ENCODE measurements at places on chromosomes 11 and 22.

DNA sequence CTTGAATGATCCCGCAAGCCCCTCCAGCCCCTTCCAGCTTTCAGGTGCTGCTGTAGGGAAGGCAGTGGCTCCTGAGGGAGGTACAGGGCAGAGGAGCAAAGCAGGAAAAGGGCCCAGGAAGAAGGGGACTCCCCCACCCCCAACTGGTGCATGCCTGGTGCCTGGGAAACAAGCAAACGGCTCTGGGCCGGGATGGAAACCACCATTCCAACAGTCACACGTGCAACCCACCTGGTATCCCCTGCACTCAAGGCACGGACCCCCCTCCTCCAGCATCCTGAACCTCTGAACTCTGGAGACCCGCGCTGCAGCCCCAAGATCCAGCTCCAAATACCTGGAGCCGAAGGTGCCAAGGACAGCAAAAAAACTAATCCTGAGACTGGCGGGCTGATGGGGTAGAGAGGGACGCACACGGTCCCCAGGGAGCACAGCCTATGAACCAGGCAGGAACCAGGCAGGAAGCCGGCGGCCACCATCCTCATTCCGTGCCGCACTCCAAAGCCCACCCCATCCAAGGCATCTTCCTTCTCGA is 537 bp downstream of the SCN4B start:
- no peak for DNase-seq

- no peak for DNase-seq
Observed at GRCh38 chr22:35547987-35548721, 7.5 kb downstream of the RASD2 start.

DNA sequence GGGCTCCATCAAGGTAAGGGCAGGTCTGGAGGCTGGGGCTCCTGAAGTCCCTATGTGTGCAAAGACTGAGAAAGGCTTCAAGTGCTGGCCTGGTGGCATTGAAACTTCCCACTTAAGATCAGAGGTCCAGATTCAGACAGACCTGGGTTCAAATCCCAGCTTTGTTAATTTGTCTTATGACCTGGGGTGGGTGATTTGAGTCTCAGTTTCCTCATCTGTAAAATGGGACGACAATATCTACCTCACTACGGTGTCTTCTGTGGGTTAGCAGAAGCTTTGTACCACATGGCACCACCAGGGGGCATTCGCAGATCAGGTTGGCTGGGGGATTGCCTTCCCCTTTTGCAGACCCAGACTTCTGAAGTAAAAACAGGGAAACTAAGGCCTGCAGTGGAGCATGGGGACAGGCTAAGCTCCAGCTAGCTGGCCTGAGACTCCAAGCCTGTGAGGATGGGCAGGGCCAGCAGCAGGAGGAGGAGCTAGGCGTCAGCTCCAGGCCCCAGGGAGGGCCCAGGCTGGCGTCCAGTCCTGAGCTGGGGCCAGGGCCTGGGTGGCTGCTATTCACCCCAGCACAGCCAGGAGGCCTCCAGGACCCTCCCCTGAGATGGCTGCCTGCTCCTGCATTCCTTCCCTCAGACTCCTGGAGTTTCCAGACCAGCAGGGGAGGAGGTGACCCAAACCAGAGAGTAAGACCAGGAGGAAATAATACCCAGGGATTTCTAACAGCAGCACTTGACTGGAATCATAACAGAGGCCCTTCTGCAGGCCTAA is 1.5 kb downstream of the CASTOR1 start:
- DNase-seq, result peak; percentile 66

DNA sequence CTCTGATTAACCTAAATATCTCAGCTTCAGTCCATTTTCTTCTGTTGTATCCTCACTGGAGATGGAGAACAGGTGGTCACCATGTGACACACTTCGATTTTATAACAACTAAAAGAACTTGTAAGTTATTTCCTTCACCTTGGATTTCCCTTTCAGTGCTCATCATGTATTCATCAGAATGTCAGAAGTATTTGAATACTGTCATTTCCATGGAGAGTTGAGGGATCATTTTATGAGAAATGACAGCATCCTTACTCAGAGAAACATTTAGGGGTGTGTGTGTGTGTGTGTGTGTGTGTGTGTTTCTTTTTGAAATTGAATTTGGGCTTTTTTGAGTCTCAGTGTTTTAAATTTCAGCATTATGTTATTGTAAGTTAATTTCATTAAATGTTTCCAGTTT is 205.8 kb downstream of the ARHGAP42 start:
- no peak for DNase-seq

GRCh38 chr11:78230161-78230877 is 41.6 kb downstream of the USP35 start:
- no peak for DNase-seq

- DNase-seq, result no peak
Observed at GRCh38 chr11:58726737-58727414, 4.9 kb downstream of the GLYAT start.

DNA sequence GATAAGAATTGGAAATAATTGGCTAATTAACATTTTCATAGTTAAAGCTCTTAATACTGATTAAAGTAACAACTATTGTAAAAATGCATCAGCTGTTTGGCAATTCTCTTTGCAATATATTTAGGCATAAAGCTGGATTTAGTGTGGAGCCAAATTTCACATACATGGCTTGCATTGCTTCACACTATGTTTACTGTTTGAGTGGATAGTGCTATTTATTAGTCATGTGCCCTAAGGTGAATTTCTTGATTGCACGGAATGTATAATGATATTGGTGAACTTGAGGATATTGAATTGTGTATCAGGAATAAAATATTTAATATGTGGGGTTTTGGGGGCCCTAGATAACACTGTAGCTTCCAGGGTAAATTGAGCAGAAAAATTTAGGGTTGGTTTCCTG is 100.9 kb downstream of the AASDHPPT start:
- no peak for DNase-seq

- no peak for DNase-seq
Observed at GRCh38 chr11:16561150-16561549, 177.3 kb upstream of the C11orf58 start.

DNA sequence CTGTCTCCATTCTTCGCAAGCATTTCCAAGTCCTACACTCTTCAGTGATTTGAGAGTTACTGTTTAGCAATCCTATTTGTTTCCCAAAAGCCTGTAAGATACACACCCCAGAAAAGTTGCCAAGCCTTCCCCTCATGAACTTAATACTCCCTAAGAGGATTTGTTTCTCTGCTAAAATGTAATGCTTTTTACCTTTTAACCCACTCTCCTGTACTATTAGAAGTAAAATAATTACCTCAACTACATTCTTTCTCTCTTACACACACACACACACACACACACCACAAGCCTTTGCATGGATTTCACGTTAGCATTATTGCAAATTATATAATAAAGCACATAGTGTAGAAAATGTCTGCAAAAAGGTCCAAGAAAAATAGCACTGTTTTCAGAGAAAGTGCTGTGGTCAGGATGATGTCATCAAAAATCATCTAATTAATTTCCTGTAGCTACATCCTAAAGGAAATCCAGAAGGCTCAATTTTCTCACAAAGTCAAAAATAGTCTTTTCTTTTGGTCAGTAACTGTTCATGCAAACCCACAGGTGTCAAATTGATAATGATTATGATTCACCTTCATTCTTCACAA is 364.1 kb upstream of the PITPNB start:
- no peak for DNase-seq

DNA sequence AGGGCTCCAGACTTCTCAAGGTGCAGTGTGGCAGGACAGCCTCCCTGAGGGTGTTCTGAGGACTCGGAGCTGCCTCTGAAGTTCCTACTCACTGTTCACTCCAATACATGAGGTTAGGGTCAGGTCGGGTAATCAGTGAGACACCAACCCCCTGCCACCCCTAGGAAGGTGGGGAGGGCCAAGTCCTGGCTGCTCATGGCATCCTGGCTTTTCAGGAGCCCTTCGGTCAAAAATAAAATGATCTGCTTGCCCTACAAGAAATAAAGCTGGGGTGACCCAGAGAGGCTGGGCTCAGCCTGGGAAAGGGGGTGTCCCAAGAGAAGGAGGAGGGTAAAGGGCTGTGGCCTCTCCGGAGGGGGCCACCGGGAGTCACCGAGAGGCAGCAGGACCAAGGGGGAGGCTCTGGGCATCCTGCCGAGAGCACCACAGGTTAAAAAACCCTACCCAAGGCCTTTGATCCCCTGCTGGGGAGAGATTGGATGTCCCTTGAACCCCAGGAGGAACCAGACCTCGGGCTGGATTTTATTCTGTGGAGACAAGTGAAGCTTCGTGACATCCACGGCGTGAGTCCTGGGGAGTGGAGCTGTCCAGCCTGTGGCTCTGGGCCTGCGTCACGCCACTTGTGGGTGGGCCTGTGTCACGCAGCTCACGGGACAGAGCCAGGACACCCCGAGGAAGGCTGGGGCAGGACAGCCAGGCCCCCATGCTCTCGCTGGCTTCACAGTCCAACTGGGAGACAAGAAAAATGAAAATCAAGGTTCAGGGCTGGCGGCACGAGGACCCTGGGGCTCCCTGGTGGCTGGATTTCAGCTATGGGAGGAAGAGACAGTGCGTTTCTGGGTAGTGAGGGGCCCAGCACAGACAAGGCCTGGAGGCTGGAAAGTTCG is 102.2 kb upstream of the FGF3 start:
- DNase-seq, result no peak

GRCh38 chr11:125958872-125959400 is 13.1 kb downstream of the VSIG10L2 start:
- no peak for DNase-seq

GRCh38 chr22:32644252-32645100 is 157.0 kb upstream of the TIMP3 start:
- DNase-seq, result no peak

DNA sequence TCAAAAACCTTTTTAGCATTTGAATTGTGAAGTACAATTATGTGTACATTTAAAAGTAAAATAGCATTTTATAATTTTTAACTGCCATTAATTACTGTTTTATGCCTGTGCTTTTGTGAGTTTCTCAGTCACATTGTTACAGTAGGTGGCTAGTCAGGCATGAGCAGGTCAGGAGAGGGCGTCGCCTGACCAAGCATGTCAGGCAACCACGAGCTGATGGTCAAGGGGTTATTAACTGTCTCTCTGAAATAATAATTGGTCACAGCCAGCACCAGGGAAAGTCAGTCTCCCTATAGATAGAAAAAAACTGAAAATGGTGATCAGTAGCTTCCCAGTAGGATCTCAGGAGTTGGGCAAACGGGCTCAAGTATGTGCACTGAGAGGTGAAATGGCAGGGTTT is 19.4 kb upstream of the CCDC81 start:
- DNase-seq, result no peak

DNA sequence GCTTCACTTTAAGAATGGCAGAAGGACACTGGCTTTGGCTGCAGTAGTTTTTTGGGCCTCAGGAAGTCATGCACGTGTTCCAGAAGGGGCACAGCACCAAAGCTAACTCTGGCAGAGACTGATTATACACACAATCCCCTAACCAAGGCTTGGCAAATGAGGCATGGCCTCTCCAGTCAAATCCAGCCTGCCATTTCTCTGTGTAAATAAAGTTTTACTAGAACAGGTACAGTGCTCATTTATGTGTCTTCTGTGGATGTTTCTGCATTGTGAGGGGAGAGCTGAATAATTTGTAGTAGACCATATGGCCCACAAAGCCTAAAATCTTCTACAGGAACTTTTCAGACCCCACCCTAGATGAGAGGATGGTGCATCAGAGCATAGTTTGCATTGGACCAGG is 46.4 kb upstream of the MN1 start:
- DNase-seq, result no peak

- DNase-seq, result no peak
Observed at GRCh38 chr22:45455621-45456020, 42.1 kb downstream of the RIBC2 start.

DNA sequence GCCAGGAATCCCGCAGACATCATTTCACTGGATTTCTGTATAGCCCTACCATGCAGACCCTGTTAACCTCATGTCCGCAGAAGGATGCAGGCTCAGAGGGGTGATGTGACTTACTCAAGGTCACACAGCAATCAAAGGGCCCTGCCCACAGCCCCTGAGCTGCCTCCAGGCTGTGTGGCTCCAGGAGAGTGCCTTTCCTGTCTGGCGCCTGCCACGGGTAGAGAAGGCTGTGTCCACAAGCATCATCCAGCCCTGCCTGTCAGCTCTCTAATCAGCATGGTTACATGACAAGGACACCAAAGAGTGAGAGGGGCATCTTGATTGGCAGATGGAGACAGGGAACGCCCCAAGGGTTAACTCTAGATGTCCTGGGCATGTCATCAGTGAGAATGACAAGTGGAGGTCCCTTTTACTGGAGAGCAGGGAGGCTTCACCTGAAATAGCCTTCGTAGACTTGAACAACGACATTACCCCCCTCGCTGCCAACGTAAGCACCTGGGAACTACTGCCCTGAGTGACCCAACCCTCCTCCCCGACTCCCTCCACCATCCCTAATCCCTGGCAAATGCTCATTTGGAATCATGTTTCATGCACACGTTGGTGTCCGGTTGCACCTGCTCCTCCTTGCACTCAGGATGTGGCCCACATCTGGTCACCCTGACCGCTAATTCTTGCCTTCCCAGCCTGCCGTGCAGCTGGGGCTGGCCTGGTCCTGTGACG is 6.9 kb downstream of the FGF19 start:
- no peak for DNase-seq

GRCh38 chr11:7637447-7638157 is 35.7 kb downstream of the CYB5R2 start:
- no peak for DNase-seq

DNA sequence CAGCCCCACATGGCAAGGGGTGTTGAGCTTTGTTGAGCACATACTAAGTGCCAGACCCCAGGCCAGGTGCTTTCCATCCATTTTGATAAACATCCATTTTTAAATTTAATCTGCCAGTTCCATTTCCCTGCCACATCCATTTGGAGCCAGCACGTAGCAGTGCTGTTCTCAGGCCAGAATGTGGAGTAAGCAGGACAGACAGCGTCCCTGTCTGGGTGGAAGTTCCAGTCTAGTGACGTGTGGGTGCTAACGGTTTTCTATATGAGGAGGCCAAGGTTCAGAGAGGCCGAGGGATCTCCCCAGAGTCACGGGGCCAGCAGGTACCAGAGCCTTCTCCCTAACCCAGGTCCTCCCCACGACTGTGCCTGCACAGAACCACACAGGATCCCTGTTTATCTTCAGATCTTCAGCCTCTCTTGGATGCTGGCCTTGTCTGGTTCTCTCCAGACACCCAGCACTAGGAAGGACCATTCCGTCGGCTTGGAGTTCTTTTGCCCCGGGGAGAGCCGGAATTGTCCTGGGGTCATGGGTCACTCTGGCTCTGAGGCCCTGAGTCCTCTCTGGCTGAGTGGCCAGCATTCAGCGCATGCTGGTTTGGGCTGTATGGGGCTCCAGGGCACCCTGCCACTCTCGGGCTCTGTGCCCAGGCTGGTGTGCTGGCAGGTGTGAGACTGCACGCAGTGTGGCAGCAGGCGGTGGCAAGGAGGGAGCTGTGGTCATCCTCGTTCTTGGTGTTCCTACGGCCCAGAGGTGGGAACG is 63.6 kb upstream of the PPARA start:
- no peak for DNase-seq

All from NT2/D1 (cell line).